ENCODE measurements at places on chromosomes 12 and 14.

- DNase-seq = no peak
These were observed 330.3 kb downstream of the PCNX1 start for GRCh38 chr14:71237556-71237955.

DNA sequence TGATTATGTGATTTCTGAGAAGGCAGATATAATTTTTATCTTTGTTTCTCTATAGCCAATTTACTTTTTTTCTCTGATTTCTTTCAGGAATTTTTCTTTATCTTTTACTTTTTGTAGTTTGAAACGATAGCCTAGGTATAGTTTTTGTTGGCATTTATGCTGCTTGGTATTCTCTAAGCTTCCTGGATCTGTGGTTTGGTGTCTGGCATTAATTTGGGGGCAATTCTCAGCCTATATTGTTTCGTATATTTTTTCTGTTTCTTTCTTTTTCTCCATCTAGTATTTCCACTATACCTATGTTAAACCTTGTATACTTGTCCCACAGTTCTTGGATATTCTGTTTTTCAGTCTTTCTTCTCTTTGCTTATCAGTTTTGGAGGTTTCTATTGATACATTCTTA is 45.0 kb downstream of the CRADD start:
- DNase-seq = no peak

GRCh38 chr12:33876618-33877017 is 145.7 kb upstream of the ALG10 start:
- no peak for DNase-seq

DNA sequence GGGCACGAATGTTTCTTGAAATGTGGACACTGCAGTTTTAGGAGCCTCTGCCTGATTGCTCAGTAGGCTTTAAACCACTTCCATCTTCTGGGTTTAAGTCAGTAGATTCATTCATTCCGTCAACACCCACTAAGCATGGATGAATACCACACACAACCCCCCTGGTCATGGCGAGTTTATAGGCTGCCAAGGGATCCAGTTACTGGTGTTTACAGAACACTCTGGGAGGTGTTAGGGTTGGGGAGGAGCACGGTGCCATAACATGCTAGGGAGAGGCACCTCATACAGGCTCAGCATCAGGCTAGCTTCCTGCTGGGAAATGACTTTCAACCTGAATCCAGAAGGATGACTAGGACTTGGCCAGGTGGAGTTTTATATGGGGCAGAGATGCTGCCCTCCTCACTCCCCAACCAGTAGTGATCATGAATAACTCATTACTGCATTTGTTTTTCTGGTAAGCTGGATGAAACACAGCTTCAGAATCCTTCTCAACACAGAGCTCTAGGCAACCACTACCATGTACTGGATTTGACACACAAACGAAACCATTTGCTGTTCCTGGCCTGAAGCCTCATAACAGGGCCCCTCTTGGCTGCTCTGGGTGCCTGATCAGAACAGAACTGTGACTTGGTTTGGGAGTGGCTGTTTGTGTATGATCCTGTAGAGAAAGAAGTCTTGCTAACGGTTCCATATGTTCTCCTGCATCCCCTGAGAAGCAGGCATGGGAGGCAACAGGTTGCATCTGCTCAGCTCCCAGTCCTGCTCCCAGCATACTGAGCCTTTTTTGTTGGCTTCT is 47.9 kb downstream of the FBXW8 start:
- DNase-seq = no peak

- DNase-seq = peak; percentile 24
These were observed 35.2 kb downstream of the BRMS1L start for GRCh38 chr14:35861204-35861868.

DNA sequence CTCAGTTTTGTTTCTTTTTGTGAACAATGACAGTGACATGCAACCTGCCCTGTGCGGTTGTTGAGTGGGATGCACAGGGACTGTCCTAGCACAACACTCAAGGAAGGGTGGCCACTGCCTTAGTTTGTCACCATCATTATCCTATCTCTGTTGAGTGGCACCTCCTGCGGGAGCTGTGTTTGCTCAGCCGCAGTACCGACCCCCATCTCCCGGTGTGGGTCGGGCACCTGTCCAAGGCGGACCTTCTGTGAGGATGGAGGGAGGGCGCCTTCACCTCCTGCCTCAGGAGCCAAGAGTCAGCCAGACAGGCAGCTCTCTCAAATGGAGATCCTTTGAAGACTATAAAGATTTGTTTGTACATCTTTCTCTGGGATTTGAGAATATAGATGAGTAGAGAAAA is 142.1 kb downstream of the TSPAN9 start:
- DNase-seq = no peak

GRCh38 chr12:99498756-99499155 is 148.8 kb upstream of the GARIN6 start:
- DNase-seq = no peak

DNA sequence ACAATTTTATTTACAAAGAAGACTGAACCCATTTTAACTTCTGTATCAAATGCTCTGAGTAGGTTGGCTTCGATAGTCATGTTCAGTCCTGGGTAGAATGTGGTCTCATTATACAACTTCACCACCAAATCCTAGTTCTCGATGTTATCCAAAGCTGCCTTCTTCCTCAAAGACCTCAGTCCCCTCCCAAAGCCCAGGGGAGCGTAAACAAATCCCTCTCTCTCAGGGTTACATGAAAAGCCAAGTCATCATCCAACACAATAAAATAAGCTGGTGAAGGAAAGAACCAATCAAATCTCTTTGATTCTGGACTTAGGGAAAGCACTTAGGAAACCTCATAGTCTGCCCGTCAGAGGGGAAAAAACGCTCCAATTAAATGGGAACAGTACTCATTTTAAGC is 9.1 kb downstream of the PTCSC3 start:
- no peak for DNase-seq

DNA sequence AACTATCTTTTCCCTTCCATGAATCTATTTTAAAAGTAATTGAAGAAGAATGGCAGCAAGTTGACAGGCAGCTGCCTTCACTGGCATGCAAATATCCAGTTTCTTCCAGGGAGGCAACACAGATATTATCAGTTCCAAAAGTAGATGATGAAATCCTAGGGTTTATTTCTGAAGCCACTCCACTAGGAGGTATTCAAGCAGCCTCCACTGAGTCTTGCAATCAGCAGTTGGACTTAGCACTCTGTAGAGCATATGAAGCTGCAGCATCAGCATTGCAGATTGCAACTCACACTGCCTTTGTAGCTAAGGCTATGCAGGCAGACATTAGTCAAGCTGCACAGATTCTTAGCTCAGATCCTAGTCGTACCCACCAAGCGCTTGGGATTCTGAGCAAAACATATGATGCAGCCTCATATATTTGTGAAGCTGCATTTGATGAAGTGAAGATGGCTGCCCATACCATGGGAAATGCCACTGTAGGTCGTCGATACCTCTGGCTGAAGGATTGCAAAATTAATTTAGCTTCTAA is 18.4 kb downstream of the TMPO start:
- no peak for DNase-seq
